ENCODE measurements at places on chromosomes 4 and X.

DNA sequence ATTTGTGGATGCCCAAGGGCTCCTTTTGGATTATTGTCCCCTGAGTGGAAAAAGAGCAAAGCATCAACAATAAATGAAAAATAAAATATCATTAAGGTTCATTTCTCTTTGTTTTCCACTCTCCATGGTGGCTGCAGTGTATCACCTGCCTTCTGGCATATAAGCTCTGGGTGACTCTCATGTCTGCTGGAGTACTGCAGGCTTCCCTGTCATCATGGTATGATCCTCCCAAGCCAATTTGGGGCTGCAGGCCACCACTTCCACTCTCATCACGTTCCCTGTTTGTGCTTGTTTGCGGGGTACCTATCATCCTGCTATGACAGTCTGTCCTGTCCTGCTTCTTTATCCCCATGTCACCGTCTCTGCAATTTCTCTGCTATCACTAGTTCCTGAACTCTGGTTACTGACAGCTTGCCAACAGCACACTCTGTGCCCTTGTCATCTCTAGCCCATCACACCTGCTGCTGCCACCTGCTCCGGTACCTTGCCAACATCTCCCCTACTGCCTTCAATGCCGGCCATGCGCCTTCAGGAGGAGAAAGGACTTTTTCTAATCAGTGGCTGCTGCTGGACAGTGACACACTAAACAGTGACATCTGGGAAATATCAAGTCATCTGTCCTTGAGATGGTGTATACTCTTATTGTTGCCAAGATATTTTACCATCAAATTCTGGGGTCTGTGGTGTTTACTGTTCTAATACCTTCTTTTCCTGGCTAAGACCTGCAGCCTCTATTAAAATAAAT, 23.0 kb upstream of the FGF5 start:
- DNase-seq = peak; percentile 46

DNA sequence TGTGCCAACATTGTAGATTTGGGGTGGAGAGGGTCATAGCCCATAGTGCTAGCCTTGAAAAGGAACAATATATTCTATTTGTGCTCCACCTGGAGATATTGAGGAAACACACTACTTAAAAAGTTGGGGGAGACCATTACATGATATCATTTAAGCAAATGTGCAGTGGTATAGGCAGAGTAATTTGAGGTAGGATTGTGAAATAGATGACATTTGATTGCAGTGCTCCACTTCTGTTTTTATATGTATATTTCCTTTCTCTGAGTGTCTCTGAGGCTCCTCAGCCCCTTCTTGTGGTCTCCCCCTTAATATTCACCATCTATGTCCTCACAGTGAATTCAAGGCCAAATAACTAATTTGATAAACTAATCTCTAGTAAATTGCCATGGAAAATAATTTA, 85.6 kb upstream of the NMU start:
- DNase-seq = no peak

DNA sequence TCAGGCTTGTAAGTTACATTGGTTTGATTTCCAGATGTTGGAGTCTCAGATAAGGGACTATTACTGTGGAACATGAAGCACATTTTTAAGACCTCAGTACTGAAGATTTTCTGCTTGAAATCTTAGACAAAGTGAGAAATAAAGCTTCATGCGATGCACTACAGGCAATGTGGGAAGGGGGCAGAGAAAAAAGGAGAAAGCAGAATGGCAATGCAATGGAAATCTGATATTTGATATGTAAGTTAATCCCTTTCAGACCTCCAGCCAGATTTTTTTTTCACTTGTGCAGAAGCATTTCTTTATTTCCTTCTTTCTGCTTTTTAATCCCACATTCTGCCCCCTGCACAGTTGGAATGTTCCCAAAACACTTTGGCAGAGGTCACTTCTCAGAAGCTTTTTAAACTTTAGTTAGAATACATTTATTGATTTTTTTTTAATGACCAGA, 174.3 kb downstream of the ADGRL3 start:
- no peak for DNase-seq

DNA sequence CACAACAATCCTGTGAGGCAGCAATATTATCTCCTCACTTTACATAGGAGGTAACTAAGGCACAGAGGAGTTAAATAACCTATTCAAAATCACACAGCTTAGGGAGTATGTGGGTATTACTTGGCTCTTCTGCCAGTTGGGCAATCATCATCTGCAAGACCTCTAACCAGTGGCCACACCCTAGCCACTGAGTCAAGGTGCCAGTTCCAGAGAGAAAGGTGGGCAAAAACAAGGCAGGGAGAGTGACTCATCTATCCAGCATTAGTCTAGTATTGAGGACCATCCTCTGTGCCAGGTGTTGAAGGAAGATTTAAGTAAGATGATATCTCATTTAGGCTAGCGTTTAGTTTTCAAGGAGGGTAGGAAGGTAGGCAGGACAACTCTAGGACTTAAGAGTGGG, 113.9 kb upstream of the EOLA2 start:
- DNase-seq = no peak

GRCh38 chr4:105061136-105061696, 85.5 kb upstream of the TET2 start:
- no peak for DNase-seq

- DNase-seq = no peak
These were observed 1.1 kb downstream of the PDE6B start for GRCh38 chr4:626201-627091.

GRCh38 chr4:139645458-139645857, 20.2 kb upstream of the MGST2 start:
- DNase-seq = no peak

GRCh38 chr4:176185051-176185450, 10.3 kb downstream of the SPATA4 start:
- DNase-seq = no peak

- DNase-seq = no peak
These were observed 13.6 kb downstream of the UVSSA start for GRCh38 chr4:1360423-1361283.

- DNase-seq = no peak
These were observed 159.5 kb downstream of the PPP3CA start for GRCh38 chr4:101187841-101188240.

DNA sequence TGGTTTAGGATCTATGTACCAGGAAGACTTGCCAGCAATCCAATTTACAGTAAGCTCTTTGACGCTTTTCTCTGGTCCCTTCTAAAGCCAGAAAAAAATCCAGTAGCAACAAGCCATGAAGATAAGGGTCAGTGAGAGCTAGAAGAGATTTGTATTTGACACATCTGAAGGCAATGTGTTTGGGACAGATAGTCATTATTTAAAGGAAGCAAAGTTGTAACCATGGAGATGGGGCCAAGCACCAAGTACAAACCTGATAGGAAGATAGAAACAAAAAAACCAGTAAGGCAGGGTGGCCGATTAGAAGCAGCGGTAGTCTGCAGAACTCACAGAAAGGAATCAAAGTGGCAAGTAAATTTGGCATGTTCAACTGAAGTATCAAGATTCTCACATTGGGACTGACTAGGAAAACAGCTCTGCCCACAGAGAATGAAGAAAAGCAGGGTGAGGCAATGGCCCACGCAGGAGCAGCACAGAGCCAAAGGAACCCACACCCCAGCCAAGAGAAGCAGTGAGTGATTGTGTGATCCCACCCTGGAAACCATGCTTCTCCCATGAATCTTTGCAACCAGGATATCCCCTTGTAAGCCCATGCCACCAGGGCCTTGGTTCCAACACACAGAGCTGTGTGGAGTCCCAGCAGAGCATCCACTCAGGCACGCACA, 12.9 kb upstream of the C4orf54 start:
- no peak for DNase-seq

DNA sequence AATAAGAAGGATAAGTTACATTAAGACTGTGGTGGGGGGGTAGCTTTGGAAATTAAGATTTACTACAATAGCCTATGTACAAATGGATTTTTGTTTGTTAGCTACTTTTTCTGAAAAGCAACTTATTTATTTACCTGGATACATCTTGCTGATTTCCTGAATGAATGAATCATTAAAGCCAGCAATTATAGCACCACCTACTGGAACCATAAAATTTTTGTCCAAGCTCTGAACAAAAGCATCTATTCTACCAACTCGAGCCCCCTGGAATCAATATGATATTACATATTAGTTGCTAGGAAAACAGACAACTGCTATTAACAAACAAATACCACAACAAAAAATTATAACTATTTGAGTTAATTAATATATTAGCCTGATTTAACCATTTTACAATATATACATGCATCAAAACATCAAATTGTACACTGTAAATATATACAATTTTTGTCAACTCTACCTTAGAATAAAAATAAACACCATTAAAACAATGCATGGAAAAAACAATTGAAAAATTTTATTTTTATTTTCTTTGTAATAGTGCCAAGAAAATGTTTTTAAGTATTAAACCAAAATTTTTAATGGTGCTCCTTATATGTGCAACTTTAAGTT, 15.3 kb downstream of the SEPSECS start:
- DNase-seq = peak; percentile 16

DNA sequence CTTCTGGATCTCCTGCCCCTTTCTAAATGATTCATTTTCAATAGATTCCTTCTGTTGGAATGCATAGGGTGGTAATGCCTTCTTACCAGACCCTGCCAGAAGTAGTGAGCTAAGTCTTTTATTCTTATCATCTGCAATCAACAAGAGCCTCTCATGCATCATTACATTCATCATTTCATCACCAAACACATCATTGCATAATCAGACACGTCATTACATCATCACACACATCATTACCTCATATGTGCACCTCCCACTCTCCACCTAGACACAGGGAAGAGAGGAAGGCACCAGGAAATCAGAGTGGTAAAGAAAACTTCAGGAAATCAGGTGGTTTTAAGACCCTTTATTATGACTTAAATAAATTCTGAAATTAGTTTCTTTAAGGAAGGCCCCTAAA, 45.0 kb downstream of the VCX2 start:
- DNase-seq = no peak

DNA sequence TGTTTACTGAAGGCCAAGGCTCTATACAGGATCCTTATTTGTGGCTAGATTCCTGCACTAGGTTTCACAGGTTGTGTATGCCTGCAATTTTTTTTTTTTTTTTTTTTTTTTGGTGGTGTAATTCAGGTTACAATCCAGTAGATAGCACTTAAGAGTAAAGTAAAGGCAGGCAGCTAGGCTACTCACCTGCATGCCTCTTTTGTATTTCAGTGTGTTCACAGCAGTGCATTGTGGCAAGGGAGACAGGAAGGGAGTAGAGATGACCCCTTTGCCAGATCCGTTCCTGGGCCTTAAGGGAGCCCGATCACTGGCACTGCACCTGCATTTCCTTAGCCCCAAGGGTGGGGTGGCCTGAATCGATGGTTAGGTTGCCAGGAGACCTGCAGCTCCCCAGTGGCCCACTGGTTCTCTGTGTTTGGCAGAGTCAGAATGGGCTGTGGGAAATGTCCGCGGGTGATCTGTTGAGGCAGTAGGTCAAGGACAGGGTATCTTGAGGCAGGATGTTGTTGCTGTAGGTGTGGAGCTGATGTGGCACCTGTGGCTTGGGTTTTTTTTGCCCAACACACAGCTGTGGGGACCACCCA, 374.9 kb upstream of the AADAT start:
- no peak for DNase-seq
